Activated T-cell treated with anti-CD3 and anti-CD28 coated beads, Interleukin-2, amount 50 U/mL, for 4 hours (primary cell): ENCODE measurements at places on chromosomes 13 and 19. TPM values are rescaled to one million over a fixed set of nuclear protein-coding genes. Genes with fewer than 3 reads are reported as not detected.
A peak's percentile ranks its signal among the peaks of the same experiment; 100 is the strongest.

Gene ZNF90
- total RNA-seq: 7.5 TPM

Gene ZNF571
- 1.3 TPM for total RNA-seq

DNA sequence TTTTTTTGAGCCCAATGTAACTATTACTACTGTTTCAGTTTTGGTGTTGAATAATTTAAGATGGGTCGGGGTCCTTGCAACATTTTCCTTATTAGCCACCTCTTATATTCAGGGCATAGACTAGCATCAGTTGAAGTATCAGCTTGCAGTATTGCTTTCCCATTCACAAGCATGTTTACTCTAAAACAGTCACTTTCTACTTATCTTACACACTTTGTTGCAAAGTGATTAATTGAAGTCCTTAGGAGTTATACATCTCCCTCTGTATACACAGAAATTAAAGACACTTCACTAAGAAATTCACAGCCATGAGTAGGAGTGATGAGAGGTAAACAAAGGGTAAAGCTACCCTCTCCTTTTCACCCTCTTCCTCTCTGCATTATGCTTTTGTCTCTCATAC is 27.6 kb downstream of the SLAIN1 start:
- DNase-seq: no peak

Gene IGFL2
- total RNA-seq: not detected

DNA sequence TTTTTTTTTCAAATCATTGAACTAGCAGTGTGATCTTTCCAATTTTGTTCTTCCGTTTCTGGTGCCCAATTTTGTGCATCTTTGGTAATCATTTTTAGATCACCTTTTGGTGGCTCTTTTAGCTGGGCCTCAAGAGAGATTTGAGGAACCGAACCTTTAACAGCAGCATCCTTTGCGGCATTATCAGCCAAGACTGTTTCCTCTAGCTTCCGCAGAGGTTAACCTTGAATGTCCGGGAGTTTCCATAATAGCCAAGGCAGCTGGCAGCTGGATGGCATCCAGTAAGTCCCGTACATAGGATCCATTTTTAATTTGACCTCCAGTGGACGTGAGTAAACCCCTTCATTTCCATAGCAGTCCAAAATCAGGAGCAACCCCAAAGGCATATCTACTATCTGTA is 9.6 kb downstream of the IRGC start:
- DNase-seq: no peak

DNA sequence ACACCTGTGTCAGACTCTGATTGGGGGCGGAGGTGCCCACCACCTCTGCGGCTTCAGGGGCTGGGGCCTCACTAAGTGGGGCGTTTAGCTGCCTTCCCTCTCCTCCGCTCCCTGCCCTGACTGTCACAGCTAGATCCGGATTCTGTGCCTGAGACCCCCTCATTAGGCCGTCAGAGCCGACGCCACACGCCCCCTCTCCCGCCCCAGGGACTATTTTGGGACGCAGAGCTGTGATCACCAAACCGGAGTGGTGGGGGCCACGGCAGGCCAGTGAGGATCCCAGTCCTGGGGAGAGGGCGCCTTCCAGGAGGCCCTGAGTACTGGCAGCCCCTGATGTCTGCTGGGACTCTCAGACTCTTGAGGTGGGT is 762 bp downstream of the KANK3 start:
- DNase-seq: no peak

DNA sequence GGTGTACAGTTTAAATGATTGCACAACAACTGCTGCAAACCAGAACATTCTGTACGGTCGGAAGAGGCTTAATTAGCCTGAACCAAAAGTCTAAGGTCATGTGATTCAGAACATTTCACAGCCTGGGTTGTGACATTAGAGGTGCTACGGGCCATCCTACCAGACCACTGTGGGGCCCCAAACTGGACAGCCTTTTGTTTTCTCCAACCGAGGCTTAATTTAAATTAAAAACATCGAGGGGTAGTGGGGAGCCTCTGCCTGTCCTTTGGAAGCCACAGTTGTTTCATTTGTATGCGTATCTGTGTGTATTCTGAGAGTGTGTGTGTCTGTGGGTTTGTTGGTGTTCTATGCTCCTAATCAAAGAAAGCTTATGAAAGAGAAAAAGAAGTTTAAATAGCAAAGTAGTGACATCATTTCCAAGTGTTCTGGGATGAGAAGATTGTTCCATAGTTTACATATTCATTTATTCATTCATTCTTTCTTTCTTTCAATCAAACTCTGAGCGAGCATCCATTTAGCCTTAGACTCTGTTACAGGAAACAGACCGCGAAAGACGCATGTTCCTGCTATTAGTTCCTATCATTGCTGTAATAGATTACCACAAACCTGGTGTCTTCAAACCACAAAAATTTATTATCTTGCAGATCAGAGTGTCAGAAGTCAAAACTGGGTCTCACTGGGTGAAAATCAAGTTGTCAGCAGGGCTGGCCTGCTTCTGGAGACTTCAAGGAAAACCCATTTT is 444.8 kb downstream of the FOXO1 start:
- DNase-seq: no peak

DNA sequence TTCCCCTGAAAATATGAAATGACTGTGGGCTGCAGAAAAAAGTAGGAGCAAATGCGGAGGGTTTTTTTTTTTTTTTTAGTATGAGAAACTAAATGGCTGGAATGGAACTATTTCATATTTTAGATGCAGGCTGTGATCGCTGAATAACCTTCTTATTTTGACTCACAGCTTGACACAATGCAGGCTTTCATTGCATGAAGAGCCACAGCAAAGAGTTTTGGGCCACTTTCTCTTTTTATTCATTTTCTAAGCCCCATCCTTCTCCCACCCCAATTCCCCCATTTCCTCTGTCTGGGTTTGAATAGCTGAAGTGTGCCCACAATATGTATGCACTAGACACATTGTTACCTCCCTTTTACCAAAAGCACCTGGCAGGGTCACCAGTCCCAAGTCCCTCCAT is 125.9 kb downstream of the COG6 start:
- no peak for DNase-seq

Gene S1PR5
- 0.15 TPM for total RNA-seq

- no peak for DNase-seq
These were observed 107.2 kb downstream of the RAB20 start for GRCh38 chr13:110454227-110454859.

DNA sequence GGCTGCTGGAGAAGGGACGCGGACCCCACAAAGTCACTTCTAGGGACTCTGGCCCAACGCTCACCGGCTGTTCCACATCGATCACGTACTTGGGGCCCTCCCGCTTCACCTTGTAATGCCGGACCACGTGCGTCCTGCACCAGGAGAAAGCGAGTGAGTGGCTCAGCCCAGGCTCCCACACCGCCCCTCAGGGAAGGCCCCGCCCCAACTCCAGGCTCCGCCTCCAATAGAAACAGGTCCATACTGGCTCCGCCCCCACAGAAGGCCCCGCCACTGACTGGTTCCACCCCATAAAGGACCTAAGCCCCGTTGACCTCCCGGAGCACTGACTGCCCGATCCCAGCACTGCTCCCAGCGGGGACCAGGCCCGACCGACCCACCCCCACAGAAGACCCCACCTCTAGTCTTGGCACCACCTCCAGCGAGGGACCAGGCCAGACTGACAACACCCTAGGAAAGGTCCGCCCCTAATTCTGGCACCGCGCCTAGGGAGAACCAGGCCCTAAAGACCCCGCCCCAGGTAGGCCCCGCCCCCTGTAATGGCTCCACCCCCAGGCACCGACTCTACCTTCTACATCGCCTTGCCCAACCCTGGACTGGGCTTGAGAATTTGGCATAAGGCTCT is 11.3 kb downstream of the STAP2 start:
- DNase-seq: peak; percentile 68

DNA sequence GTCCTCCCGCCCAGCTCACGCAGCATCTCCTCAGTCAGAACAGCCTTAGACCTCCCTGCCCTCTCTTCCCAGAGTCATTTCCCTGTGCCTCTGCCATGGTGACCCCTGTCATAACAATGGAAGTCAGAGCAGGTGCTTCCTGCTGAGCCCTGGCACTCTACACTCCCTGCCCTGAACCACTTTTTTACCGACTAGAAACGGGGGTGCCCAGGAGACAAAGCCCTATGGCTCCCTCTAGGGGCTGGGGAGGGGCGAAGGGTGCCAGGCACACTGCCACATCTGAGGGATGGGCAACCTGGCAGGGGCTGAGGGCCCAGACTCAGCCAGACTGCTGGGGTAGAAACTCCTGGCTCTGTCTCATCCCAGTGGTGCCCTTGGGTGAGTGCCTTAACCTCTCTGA is 16.4 kb downstream of the ZNF574 start:
- DNase-seq: peak; percentile 28

DNA sequence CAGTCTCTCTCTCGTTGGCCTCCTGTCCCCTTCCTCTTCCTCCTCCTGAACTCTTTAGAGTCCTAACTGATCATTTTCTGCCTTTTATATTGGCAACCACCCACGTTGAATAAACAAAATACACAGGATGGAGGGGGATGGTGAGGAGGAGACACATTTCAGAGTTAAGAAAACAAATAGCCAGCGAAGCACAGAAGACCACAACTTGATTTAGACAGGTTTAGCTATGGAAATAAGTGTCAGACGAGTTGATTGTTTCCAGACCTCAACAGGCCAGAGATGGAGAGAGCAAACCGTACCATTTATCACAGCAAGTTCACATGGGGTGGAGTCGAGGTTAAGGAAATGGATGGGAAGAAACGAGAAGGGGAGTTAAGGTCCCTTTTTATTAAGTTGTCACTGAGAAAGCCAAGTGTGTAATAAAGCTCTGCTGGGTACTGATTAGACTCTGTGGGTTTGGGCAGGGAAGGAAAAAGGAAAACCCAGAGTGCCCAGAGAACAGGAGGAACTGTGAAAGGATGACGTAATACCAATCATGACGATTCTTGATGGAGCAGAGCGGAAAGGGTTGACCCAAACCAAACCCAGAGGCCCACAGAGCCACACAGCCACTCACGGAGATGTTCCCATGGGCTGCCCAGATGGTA is 11.1 kb upstream of the SERP2 start:
- DNase-seq: no peak
